ENCODE measurements at places on chromosomes 2 and 18.

GRCh38 chr18:78836838-78837237, 142.8 kb upstream of the SALL3 start:
- no peak for DNase-seq

GRCh38 chr2:107635883-107636282, 190.8 kb upstream of the RGPD4 start:
- DNase-seq = peak; percentile 52

GRCh38 chr18:9210966-9211365, 74.4 kb downstream of the ANKRD12 start:
- DNase-seq = no peak

GRCh38 chr2:224971214-224971613, 71.1 kb downstream of the DOCK10 start:
- no peak for DNase-seq

DNA sequence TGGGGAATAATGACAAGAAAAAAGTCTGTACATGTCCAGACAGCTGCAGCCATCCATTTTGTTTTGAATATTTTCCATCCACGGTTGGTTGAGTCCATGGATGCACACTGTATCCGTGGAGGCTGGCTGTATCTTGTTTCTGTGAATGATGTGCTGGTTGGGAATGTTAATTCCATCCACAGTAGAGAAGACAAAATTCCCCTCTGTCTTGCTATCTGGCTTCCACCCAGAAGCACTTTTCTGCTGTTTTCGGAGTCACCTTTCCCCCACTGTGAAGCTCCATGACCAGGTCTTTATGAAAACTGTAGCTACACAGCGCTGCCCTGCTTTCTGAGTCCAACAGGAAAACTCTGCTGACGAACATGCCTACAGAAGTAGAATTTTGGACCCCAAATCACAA, 122.3 kb downstream of the HRH4 start:
- no peak for DNase-seq

DNA sequence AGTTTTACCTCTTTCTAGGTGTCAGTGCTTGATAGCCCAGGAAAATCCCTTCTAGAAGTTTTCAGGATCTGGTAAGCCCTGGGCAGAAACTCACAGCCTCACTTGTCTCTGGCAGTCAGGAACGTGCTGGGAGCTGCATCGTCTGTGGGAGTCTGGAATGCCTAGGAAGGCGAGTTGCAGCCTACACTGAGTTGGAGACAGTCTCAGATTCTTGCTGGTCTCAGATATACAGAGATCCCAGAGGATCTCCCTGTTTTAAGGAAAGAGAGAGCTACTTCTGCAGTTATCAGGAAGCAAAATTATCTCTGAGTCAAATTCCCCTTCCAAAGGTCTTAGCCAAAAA, 104.4 kb upstream of the CDC42EP3 start:
- DNase-seq = peak; percentile 89

- DNase-seq = no peak
Observed at GRCh38 chr2:60303680-60304079, 249.8 kb downstream of the BCL11A start.

DNA sequence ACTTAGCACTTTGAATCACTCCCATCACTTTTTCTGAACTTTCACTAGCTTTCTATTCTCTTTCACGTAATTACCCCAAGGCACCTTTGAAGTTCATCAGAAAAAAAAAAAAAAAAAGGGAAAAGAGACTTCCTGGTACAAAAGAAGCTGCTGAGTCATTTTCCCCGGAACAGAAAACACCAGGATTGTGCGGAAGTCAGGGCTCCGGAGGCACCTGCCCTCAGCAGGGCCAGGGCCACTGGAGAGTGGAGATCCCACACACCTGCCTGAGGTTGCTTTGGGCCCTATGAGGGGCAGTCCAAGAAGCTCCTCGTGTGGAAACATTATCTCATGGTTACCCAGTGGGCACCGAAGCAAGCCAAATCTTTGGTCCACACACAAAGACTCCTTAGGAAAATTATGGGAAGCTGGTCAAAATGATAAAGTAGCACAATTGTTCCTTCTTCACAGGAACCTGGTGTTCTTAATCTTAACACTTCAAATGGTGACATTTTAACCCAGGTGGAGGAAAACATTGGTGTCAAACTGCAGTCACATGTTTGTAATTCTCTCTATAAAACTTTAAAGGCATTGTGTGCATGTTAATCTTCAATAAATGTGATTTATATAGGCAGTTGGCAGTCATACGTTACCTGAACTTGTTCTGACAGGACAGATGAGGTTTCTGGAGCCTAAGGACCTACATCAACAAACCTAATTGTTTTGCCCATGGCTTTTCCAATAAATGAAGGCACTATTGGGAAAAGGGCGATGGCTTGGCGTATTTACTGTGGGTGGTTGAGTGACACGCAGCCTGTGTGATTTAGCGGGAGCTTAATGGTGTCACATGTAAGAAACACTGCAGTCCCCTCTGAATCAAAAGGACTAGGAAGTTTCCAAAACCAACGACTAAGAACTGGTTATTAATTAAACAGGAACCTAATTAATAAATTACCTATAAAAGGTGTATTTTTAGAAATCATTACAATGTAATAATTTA, 23.4 kb upstream of the FAM110C start:
- DNase-seq = no peak

- no peak for DNase-seq
Observed at GRCh38 chr2:190740449-190740848, 91.6 kb downstream of the NAB1 start.

DNA sequence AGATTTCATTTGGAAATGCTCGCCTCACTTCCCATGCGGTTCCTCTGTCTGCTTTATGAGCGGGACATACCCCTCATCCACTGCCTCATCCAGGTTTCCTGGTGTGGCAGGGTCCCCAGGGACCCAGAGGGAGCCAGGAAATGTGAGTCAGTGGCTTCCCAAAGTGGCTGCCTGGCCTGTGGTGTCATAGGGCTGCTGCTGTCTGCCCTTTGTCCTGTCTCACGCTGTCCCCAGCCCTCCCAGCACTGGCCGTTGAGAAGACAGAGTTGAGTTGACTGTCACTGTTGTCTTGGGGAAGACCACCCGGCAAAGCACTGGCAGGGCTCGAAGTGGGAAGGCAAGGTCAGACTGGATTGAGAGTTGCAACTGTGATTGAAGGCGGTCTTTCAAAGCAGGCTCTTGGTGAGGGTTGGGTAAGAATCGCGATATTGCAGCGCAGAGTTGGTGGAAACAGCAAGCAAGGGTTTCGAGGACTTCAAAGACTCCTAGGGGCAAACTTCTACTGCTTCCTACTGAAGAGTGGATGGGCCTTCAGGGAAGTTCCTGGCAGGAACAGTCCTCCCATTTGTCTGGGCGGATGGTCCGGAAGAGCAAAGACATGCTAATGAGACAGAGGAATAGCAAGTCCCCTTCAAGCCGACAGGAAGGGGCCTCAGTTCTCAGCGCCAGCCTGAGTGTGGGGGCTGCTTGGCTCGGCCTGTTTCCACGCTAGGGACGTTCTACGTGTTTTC, 33.9 kb downstream of the RAB31 start:
- DNase-seq = peak; percentile 73

DNA sequence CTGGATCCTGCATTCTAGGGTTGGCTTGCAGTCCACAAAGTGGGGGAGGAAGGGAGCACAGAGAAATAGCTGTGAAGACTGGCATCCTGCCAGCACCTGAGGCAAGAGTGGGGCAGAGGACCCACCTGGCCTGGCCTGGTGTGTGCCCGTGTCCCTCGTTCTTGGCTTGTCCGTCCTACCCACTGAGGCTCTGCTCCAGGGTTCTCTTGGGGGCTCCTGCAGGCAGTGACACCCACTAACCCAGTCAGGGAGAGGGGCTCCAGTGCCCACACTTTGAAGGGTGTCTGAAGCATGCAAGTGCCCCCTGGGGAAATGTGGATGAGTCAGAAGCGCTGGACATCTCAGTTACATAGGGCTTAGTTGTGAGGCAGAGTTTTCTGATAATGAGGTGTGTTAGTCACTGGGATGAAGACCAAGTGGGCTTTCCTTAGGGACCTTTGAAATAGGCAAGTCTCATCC, 79.4 kb downstream of the SLC4A3 start:
- no peak for DNase-seq

- DNase-seq = no peak
Observed at GRCh38 chr18:57533868-57534510, 52.5 kb downstream of the FECH start.

- no peak for DNase-seq
Observed at GRCh38 chr2:29017716-29018435, 36.8 kb downstream of the TOGARAM2 start.

GRCh38 chr2:128303095-128303791, 15.4 kb downstream of the HS6ST1 start:
- DNase-seq = no peak

Measured in AG10803 (cell line).